ENCODE measurements at places on chromosomes 11 and 22.

- no peak for DNase-seq
Measured at GRCh38 chr11:35083431-35084238, 55.3 kb upstream of the CD44 start.

DNA sequence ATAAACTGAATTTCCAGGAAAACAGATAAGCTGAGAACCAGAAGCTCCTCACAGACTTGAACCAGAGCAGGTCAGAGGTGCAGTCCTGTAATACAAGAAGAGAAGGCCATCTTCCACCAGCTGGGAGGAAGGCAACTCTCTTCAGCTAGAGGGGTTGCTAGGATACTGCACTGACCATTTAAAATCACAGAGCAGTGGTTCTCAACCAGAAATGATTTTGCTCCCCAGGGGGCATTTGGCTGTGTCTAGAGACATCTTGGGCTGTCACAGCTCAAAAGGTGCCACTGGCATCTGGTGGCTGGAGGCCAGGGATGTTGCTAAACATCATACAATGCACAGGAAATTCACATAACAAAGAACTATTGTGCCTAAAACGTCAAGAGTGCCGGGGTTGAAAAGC lies 17.2 kb downstream of the OPCML start:
- DNase-seq = no peak

GRCh38 chr11:8775332-8775731 lies 92.7 kb downstream of the RPL27A start:
- no peak for DNase-seq

DNA sequence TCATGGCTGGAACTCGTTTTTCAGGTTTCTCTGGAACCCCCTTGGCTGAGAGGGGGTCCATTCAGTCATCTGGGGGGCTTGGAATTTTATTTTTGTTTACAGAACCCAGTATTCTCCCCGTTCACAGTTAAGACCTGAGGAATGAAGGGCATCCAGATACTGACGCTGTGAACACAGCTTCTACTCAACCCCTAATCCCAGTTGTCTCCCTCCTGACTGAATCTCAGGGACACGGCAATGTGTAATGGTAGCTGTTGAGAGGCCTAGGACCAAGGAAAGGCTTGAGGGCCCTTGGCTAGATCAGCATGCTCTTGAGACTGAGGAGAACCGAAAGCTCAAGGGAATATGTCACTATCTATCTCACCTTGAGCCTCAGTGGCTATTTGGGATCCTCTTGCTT lies 113.6 kb downstream of the SWAP70 start:
- no peak for DNase-seq

DNA sequence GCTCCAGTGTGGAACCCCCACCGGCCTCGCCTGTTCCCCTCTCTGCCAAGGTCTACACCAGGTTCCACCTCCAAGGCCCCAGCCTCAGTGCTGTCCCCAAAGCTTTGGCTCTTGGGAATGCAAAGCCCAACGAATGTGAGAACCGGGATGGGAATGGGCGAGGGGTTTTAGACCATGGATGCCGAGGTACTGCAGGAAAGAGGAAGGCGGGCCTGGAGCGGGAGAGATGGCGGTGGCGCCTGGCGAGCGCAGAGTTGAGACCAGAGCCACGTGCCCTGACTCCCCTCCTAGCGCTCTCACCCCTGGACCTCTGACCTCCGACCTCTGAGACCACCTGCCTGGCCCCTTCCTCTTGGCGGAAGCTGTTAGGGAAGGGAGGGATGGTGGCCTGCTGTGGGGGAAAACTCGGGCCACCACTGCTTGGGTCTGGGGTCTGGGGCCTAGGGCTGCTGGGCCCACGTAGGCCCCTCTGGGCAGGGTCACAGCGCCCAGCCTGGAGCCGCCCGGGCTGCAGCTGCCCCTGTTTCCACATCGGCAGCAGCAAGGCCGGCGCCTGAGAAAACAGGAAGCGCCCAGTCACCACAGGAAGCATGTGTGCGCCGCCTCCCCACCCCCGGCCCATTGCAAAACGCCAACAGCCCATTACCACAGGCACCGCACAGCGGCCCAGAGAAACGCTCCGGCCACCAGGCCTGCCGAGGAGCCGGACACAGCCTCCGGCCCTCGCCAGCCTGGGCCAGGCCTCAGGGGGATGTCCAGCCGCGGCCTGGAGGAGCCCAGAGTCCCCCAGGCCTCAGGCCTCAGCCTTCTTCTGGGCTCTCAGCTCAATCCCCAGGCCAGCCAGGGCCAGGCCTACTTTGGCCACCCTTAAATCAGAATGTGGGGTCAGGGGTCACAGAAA lies 13.8 kb upstream of the SLC39A13 start:
- no peak for DNase-seq

DNA sequence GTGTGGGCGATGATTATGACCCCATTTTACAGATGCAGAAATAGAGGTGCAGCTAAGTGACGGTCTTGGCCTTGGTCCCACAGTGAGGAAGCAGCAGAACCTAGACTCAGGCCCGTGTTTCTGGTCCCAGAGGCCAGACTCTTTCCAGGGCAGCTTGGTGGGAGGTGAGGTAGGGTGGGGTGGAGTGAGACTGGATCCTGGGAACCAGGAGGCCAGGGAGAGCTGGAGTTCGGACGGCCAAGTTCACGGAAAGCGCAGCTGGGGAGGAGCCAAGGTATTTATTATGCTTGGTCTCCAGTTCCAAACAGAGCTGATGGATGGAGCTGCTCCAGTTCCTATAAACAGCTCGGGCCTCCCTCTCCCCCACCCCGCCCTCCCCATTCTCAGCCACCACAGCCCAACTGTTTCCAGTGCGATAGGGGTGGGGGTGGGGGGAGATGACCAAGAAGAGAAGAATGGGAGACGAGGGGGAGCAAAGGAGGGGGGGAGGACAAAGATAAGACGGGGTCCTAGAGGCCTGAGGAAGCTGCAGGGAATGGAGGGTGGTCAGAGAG lies 16.2 kb downstream of the LRRC32 start:
- peak; percentile 80 for DNase-seq

DNA sequence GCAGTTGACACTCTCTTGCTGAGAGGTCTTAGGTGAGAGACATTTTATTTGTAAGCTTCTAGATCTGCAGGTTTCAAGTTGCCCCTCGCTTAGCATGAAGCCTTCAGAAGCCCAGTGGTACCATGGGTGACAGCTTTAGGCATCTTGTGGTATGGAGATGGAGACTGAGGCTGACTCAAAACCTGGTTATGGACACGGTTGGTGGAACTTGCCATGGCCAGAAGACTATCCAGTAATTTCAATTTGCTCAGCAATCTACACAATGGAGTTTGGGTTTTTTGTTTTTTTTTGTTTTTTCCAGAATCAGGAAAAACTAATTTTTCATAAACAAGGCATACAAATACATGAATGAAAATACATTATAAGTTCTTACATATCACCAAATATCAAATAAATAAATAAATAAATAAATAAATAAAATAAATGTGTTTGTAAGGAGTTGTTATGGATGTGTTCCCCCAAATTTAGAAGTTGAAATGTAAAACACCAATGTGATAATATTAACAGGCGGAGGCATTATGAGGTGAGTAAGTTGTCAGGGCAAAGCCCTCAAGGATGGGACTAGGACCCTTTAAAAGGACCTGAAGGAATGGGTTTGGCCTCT lies 22.6 kb downstream of the ETS1 start:
- DNase-seq = no peak

GRCh38 chr11:131685906-131686305 lies 315.5 kb downstream of the NTM start:
- no peak for DNase-seq

- no peak for DNase-seq
Measured at GRCh38 chr11:119904531-119905035, 175.6 kb upstream of the NECTIN1 start.

DNA sequence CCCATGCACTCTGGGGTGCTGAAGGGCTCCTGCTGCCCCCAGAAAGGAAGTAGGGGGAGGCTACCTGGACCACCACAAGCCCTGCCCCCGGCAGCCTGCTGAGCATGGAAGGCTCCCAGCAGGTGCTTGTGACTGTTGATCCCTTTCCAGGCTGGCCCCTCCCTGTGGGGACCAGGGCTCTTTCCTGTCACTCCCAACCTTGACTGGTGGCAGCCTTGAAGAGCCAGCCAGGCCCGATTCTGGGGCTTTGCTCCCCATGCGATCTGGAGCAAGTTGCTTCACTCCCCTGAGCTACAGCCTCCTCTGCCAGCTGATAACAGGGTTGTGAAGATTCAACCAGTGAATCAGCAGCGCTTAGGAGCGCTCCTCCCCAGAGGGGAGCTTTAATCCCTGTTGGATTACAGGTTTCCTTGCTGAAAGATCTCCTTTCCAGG lies 4.6 kb upstream of the CST6 start:
- no peak for DNase-seq

DNA sequence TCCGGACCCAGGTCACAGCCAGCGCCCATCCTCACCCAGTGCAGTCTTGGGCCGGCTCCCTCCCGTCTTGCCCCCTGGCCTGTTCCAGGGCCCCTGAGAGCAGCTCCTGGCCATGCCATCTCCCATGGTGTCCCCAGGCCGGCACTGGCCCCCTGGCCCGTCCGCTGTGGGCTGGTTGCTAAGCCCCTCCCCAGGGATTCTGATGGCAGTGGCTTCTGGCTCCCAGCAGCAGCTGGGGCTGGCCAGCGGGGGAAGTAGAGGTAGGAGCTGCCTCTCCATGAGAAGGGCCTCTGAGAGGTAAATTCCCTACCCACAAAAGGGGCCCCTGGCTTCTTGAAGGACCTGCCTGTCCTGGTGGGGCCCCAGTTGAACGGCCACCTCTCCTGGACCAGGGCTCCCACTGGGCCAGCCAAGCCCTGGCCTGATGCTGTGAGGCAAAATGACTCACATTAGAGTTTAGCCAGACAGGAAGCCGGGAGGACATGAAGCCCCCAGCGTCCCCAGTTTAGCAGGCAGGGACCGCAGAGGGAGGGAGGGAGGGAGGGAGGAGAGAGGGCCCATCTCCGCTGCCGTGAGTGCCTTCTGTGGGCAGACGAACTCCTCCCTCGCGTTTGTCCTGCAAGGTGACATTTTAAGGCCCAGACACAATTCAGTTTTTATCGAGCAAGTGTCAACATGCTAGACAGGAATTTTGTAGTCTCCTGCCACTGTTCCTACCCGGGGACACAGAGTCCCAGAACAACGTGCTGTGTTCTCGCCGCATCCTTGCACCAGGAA lies 32.9 kb upstream of the GAL start:
- no peak for DNase-seq

DNA sequence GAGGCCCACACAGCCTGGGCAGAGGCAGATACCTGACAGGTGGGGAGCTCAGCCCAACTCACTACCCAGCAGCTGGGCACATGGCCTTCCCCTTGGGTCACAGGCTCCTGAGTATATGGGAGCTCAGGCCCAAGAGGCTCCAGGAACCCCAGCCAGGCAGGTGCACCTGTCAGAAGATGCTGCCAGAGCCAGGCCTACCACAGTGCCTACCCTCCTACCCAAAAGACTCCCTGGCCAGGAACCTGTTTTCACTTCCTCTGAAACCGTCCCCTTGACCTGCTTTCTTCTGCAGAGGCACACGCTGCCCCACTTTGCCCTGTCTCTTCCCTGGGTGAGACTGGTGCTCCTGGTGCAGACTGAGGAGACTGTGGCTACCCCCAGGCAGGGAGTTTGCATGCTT lies 2.9 kb downstream of the CHID1 start:
- no peak for DNase-seq

GRCh38 chr11:57700425-57700824 lies 11.6 kb downstream of the MED19 start:
- DNase-seq = no peak

- no peak for DNase-seq
Measured at GRCh38 chr11:126134461-126135155, 71.9 kb upstream of the CDON start.

- no peak for DNase-seq
Measured at GRCh38 chr22:45397806-45398205, 15.6 kb downstream of the SMC1B start.

- DNase-seq = no peak
Measured at GRCh38 chr11:34860518-34860917, 55.7 kb downstream of the APIP start.

DNA sequence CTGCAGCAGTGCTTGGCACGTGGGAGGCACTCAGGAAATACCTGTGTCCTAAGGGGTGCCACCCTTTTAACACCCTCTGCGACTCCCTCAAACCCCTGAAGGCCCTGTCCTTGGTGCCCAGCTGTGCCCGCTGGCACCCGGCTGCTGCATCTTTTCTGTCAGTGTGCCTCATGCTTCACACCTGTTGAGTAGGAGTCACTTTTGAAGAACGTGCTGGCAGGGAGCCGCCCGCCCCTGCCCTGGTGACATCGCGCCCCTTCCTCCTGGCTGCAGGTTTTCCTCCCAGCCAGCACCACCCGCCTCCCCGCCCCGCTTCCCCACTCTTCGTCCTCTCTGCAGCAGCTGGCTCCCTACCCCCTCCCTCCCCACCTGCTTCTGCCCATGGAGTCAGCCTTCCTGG lies 17.8 kb downstream of the FRMD8 start:
- DNase-seq = no peak

DNA sequence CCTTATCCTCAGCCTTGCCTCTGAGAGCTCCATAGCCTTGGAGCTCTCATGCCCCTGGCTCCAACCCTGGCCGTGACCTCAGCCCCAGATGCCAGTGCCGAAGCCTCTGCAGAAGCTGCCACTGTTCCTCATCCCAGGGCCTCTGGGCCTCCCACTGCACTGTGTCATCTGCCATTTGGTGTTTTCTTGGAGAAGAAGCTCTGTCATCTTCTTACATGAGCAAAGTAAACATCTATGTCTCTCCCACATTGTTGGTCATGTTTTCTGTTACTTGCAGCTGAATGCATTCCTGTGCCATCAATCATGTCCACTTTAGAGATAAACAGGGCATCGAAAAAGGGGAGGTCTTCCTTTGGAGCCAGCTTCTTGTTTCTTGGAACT lies 45.0 kb upstream of the FTH1 start:
- DNase-seq = no peak

DNA sequence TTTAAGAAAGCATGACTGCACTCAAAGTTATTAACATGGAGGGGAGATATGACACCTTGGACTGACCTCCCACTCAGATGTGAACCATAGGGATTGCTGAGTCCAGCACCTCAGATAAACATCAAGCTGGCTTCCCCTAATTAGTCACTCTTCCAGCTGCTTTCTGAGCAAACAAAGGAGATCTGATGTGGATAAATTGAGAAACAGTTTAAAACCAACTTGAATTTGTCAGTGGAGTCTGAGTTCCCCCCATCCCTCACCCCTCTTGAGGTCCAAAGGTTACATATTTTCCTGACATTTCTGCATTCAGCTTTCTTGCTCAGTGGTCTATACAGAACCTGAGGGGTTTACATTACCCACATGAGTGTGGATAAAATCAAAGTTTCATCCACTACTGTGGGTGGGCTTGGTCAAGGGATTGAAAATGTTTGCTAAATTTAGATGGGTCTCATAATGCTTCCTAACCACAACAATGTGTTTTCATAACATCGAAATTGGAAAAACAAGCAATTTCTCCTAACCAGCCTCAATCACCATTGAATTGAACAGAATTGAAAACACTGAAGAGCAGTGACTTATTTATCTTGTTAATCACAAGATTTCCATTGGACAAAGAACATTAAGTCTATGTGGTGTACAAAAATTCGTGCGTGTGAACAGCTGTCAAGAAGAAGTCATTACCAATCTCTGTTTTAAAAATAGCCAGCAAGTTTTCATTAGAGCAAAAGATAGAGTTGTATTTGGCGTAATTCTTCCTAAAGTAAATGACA lies 292.3 kb downstream of the METTL15 start:
- DNase-seq = no peak
